A549 treated with AZD2906 at 1 μM for 4 hours (cell line): ENCODE measurements at places on chromosomes 3 and 15. TPM values are rescaled to one million over a fixed set of nuclear protein-coding genes. Genes with fewer than 3 reads are reported as not detected.

The CCDC54 gene
- not detected in 5 replicates for total RNA-seq

The CTSH gene
- total RNA-seq, result 42.0 to 45.0 TPM (median 44.5 TPM) in 5 replicates

The LIPH gene
- 3.9 to 6.0 TPM (median 5.0 TPM) in 5 replicates for total RNA-seq

The CNTN6 gene
- not detected in 5 replicates for total RNA-seq

The VEPH1 gene
- 0.30 to 0.91 TPM (median 0.45 TPM) in 5 replicates for total RNA-seq

The CYP8B1 gene
- 0.02 TPM in 1 of 5 replicates, not detected in the others for total RNA-seq

The PGBD4 gene
- 1.1 to 1.8 TPM (median 1.5 TPM) in 5 replicates for total RNA-seq
